Stimulated activated CD8-positive, alpha-beta memory T cell treated with anti-CD3 and anti-CD28 coated beads, Interleukin-15, amount 100 ng/mL, for 48 hours (primary cell): ENCODE measurements at places on chromosomes 2 and 18.

- DNase-seq, result no peak
These were observed 73.0 kb downstream of the NCKAP5 start for GRCh38 chr2:133495226-133495625.

DNA sequence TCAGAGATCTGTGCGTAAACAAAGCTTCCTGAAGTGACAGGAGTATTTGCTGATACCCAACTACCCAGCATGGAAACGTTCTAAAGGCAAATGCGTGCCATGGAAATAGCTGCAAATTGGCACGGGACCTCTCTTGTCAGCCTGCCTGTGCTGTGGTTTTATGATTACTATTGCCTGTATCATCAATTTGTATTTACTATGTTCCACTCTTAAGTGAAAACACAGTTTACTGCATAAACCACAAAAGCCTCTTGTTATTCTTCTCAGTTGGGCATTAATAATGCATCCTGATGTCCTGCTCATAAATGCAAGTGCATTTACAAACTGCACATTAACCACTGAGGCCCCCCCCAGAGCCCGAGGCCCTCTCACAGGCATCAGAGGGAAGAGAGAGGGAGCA, 196.6 kb upstream of the SLC35G4 start:
- no peak for DNase-seq

- no peak for DNase-seq
These were observed 120.7 kb upstream of the CTAGE1 start for GRCh38 chr18:22538426-22538825.

DNA sequence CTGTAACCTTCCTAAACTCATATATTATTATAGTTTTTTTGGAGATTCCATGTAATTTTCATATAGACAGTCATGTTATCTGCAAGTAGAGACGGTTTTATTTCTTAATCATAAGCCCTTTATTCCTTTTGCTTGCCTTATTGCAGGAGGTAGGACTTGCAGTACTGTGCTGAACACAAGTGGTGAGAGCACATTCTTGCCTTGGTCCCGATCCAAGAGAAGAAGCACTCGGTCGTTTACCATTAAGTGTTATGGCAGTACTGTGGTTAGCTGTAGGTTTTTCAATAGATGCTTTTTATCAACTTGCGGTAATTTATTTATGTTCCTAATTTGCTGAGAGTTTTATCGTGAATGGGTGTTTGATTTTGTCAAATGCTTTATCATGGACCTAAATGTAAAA, 305.7 kb downstream of the DYSF start:
- no peak for DNase-seq

DNA sequence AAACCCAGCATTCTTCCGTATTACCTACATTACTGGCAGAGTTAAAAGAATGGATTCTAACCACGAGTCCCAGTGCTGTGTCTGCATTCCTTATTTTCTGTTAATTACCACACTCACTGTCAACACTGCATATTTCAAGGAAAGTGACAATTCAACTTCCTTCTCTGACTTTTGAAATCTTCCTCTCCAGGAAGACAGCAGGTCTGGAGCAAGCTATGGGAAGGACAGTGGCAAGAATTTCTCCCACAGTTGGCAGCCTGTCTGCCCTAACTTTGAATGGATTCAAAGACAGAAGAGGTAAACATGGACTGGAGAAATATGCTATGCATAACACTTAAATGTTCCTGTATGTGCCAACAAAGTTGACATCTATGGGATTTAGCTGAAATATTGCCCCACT, 700.5 kb upstream of the CHAC2 start:
- DNase-seq, result no peak

- no peak for DNase-seq
These were observed 254.6 kb downstream of the LOXHD1 start for GRCh38 chr18:46402396-46402795.

DNA sequence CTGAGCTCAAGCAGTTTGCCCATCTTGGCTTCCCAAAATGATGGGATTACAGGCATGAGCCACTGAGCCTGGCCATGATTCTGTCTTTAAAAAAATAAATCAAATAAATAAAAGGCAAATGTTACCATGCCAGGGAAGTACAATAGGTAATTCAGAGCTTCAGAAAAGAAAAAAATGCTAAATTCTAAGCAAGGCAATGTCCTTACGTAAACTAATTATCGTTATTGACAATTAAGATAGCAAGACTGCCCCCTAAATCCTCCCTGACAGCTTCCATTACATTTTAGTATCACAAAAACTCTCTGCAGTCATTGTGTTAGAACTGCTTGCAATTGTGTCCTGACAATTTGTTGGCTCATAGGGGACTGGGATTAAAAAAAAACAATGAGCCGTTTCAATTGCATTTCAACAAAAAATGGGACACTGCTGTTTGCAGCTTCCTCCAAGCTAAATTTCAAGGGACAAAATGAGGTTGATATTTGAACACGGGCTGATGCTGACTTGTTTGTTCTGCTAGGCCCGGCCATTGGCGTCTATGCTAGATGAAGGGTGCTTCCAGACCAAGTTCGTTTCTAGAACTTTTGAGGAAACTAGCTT, 88.9 kb downstream of the MOGAT1 start:
- DNase-seq, result no peak

DNA sequence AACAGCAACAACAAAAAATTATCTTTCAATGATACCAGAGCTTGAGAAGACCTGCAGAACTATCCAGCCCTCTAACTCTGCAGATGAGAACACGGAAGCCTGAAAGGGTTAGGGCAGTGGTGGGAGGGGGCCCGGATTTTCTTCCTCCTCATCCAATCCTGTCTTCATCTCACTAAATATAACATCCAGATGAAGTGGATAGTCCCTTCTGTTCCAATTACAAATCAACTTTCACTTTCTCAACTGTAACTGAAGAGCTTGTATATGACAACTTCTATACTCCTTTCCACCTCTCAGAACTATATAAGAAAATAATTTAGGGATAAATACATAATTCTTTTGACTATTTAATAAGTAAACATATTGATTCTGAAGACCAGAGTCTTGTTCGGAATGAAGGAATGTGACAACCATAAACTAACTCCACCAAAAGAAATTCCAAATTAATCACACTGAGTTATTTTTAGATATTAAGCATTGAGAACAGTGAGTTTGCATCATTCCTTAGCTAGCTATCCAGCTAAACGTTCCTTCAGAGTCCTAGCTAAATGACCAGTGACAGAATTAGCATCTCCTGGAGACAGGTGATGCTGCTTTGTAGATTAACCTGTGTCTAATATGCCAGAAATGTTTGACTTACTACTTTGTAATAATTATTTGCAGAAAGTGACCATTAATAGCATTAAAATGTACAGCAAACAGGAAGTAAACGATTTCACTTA, 32.7 kb downstream of the SFT2D3 start:
- no peak for DNase-seq

DNA sequence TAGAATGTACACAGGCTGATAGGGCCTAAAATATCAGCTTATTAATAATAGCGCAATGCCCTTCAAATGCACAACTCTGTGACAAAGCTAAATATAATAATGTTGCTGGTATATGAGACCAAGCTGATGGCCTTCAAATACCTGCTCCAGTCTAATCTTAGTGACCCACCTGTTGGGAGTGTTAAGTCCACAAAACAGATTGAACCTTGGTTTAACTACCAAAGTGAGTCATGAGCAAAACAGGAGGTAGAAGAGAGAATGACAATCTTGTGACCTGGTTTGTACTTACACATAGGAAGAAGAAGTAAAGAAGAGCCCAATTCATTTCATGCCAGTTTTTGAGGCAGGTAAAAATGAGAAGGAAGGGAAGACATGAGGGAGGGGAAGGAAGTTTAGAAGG, 295.0 kb downstream of the NR4A2 start:
- DNase-seq, result no peak

- no peak for DNase-seq
These were observed 69.9 kb downstream of the TMEM247 start for GRCh38 chr2:46549166-46549844.

GRCh38 chr2:38233231-38233983, 143.7 kb downstream of the ATL2 start:
- DNase-seq, result no peak

DNA sequence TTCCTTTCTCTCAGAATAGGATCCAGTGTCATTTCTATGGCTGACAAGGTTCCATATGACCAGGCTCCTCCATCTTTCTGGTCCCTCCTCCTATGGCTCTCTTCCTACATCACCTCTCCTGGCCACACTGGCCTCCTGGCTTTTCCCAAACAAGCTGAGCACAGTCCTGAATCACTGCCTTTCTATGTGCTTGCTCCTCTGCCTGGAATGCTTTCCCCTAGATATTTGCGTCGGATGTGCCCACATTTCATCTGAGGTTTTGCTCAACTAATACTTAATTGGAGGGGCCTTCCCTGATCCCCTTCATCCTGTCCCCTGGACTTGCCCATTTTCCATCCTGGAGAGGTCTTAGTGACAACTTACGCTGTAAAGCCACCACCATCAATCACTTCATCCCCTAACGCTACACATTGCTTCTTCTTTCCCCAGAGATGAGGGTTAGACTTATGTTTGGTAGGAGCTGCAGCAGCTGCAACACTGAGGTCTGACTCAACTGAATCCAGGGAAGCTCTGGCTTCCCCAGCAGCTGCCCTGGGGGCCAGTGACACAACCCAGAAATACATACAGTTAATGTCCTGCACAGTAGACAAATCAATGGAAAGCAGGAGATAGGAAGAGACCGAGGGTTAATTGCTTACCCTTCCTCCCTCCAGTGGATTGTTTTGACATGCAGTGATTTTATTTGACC, 42.9 kb downstream of the QPCT start:
- no peak for DNase-seq

DNA sequence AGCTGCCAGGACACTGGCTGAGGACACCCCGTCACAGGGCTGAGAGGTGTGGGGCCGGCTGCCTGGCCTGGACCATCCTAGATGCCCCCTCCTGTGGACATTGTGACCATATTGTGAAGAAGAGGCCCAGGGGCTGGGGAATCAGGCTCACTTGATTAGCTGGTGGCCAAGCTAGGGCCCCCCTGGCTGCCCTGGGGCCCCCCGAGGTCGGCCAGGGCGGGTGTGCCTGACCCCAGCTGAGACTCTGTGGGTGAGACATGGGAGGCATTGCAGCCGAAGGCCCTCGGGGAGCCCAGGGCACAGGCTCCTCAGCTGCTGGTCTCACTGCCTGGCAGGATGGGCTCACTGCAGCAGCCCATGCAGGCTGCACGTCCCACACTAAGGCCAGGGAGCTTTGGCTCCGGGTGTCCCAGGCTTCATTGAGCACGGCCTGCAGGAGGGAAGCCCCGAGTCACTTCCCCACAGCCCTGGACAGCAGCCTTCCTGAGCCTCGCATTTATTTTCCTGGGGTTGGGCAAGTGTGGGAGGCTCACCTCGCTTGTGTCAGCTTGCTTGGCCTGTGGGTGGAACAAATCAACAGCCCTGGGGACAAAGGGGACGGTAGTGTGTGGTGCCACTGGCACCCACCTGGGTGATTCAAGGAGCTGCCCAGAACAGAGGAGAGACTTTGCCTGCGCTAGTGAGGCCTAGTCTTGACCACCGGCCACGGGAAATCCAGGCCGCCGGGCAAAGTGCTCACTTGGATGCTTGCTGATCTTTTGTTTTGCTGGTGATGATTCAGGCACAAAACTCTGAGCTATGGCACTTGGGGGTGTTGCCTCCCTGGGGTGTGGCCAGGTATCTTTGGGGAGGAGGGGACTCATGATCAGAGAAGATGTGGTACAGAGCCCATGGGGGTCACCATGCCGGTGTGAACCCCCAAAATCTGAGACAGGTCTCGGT, 1.3 kb downstream of the GAL3ST2 start:
- DNase-seq, result no peak

DNA sequence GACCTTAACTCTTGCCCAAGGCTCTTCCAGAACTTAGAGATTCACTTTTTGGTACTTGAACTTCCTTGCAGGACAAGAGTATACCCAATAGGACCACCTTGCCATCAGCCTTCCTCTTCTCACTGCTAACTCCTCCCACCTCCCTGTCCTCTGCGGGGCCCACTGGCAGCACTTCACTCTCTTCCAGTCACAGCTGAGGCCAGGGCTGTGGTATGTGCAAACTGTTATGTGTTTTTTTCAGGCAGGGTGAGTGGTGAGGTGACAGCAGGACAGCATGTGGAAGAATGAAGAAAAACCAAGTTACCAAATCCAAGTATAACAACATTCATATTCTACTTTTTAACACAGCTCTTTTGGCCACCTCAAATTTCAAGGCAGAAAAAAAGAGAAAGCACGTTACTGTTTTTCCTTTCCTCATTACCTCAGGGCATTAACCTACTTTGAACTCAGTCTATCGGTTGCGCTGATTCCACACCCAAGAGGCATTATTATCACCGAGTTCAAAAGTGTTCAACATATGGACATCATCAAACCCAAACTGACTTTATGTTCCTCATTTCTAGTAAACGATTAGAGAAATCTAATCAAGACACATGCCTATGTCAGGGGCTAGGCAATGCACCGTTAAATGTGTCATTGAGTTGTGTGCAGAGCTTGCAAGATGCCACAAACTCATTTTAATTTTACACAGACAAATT, 605.2 kb upstream of the SYT4 start:
- DNase-seq, result no peak

GRCh38 chr18:11215216-11215615, 65.8 kb upstream of the PIEZO2 start:
- no peak for DNase-seq

GRCh38 chr2:26559044-26559405, 81.1 kb upstream of the OTOF start:
- no peak for DNase-seq

DNA sequence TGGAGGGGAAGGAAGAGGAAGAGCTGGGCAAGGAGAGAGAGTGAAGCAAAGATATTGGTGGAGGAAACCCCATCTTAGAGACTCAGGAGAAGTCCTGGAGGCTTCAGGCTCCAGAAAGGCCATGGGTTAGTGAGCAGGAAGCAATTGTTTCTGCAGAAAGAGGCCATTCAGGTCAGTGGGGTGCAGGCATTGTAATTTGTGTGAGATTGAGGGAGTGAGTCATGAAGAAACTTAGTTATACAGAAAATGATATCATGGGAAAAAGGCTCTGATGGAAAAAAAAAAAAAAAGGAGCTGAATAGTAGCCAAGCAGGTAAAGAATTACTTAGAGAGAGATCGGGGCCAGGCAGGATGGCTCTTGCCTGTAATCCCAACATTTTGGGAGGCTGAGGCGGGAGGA, 4.0 kb downstream of the EMILIN2 start:
- no peak for DNase-seq

- no peak for DNase-seq
These were observed 228.7 kb upstream of the RND3 start for GRCh38 chr2:150716186-150716585.

- no peak for DNase-seq
These were observed 56.8 kb upstream of the SPAG16 start for GRCh38 chr2:213227458-213227857.

GRCh38 chr2:125857971-125858794, 797.8 kb upstream of the GYPC start:
- no peak for DNase-seq

DNA sequence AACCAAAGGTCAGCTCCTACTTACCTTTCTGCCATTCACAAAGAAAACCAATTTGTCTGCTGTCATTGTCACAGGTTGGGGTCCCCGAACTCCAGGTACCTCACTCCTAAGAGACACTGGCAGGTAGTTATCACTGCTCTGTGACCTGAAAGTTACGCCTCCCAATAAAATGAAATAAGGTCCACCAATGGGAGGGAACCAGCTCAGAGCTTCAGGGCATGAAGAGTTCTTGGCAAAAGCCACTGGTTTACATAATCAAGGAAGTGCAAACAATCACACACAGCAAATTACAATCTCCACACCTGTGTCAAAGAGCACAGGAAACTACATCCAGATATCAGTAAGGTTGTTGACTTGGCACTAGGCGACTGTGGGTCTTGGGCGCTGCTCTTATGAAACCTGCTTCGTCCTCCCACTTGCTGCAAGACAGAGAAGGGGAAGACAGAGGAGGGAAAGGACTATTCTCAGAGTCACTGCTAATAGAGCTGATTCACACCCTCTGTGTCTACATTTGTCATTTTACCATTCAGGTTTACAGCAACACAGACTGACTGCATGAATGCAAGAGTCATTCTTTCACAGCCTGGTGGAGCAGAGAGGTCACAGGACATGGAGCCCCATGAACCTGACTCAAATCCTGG, at the start of gene XDH:
TSS of gene XDH (minus strand) at position 142 of the 641 bp plus-strand sequence. CDS start at position 66, 76 bp downstream.
- no peak for DNase-seq
